ENCODE measurements at places on chromosomes 11 and 22.
A peak's percentile ranks its signal among the peaks of the same experiment; 100 is the strongest.

DNA sequence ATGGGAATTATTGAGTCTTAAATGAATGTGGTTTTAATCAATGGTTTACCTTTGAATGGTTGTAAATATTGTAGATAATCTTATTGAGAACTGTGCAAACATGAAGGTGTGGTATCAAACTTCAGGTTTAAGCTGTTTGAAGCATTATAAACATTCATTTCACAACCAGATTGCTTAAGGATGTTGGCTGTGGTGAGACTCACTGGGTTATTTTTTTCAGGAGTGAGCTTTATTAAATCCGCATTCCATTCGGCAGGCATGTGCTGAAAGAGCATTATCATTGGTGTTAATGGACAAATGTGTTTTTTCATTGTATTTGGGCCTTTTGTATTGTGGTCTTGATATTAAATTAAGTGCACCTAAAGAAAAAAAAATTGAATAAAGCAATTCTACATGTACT is 9.7 kb downstream of the MMP3 start:
- no peak for DNase-seq

GRCh38 chr22:39938509-39939111 is 21.6 kb upstream of the TMA7B start:
- no peak for DNase-seq

GRCh38 chr11:82883853-82884252 is 16.4 kb downstream of the PRCP start:
- no peak for DNase-seq

GRCh38 chr11:126920833-126921232 is 79.7 kb downstream of the KIRREL3 start:
- DNase-seq = no peak

DNA sequence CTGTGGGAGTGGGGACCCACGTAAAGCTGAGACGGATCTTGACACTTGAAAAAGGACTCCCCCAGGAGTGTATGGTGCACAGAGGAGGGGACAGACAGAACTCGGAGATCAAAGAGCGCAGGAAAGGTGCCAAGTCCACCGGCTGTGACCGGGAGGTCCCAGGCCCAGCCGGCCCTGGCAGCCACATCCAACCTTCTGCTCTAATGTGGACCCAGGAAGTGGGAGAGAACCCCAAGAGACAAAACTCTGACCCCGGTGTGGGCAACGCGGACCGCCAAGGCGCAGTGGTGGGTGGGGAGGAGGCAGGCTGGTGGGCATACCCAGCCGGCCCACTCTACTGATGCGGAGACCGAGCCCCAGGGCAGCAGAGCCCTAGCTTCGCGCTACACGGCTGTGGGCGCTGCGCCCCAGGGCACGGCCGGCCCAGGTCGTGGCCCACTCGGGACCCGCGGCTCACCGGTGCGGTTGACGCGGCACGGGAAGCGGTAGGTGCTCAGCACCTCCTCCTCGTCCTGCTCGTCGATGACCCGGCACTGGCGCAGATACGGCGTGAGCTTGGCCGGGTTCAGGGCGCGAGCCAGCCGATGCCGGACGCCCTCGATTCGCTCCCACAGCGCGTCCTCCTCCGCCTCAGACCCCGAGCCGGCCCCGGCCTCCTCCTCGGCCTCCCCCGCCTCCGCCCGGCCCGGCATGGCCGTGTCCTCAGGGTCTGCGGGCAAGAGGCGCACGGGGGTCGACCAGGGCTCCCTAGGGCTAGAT is 527 bp downstream of the CARD10 start:
- DNase-seq = no peak

GRCh38 chr11:38131535-38131934 is 1533.5 kb upstream of the RAG2 start:
- no peak for DNase-seq

- DNase-seq = no peak
These were observed 31.0 kb downstream of the SIK2 start for GRCh38 chr11:111633248-111633647.

- peak; percentile 30 for DNase-seq
These were observed 929 bp downstream of the PRDM10 start for GRCh38 chr11:130001461-130002351.

- no peak for DNase-seq
These were observed 5.1 kb upstream of the SMARCB1 start for GRCh38 chr22:23781511-23782183.

DNA sequence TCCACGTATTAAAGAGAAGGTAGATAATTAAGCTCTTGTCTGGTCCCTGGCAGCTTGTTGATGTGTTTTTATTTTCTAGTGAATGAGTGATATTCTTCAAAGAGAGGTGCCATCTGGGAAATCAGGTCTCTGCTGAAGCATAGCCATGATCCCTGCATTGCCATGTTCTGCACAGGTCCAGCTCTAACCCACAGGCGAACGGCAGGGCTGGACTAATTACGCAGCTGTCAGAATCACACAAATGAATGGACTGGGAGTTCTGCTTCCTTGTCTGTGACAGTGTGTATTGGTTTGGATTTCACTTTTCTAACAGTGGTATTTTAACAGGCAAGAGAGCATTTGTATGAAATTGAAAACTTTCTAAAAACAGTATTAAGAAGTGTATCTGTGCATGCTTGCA is 235.6 kb downstream of the FAT3 start:
- DNase-seq = no peak

- DNase-seq = peak; percentile 33
These were observed 12.0 kb upstream of the PHLDA2 start for GRCh38 chr11:2940921-2941821.

DNA sequence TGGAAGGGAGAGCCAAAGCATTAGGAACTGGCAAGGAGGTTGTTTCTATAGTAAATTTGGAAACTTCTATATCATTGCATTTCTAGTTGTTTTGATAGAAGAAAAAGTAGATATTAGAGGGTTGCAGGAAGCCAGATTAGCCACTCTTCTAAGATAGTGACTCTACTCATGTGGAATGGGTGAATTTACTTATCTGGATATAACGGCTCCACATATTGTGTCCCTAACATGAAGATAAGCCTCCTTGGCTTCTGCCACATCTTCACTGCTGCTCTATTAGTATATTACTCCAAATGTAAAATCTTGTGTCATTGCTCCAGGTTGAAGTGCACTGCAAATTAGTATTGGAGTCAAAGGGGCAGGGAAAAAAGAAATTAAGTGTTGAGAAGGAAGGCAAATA is 283.3 kb downstream of the CASP12 start:
- DNase-seq = no peak

DNA sequence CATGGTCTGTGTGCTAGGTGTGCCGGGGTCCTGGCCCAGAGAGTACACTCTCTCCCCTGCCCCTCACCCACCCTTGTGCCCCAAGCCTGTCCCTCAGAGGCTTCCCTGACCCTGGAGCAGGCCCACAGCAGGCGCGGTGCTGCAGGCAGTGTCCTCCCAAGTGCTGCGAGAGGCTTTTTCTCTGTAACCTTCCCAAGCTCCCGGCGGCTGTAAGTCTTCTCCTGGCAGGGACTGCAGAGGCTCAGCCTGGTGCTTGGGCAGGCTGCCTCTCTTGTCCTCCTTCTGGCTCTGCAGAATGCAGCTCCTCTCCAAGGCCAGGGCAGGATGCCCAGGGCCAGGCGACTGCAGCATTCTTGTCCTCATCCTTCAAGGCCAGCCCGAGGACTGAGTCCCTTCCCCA is 15.9 kb downstream of the RFPL1 start:
- DNase-seq = no peak

DNA sequence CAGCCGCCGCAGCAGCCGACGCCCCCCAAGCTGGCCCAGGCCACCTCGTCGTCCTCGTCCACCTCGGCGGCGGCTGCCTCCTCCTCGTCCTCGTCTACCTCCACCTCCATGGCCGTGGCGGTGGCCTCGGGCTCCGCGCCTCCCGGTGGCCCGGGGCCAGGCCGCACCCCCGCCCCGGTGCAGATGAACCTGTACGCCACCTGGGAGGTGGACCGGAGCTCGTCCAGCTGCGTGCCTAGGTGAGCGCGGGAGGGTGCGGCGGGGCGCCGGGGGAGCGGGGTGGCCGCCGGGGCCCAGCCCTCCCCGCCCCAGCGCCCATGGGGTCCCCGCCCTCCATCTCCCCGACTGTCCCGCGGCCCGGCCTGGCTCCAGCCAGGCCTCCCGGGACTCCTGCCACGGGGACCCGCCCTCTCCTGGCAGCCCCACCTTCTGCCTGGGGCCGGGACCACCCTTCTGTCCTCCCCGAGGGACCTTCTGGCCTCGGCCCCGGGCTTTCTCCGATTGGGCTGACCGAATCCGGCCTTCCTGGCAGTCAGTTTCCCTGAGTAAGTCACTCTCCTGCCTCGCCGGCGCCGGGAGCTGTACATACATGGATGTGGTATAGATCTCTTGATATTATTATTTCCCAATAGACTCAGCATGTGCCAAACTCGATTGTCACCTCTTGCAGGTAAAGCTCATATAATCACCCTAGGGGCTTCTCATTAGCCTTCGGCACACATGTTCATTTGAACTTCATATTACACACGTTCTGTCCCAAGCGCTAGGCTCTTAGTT is 720 bp downstream of the PACS1 start:
- DNase-seq = no peak

- no peak for DNase-seq
These were observed at the start of gene GPR83 for GRCh38 chr11:94400839-94401772. Gene GPR83, minus strand, starts transcription at chr11:94401419. Its CDS starts 172 bp downstream, at chr11:94401247.

GRCh38 chr22:39947220-39948216 is 12.7 kb upstream of the TMA7B start:
- no peak for DNase-seq

DNA sequence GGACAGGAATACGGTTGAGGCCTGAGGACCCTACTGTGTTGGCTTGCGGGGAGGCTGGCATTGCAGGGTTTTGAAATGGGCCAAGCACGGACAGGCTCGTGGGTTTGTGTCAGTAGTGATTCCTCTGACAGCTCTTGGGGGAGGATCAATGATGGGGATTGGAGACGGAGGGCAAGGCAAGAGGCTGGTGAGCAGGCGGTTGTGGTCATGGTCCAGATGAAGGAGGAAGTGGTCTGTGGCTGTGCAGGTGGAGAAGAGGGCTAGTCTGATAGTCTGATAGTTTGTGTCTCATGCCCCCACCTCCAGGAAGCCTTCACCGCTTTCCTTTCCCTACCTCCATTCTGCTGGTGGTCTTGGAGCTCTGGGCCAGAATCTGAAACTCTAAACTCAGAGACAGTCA is 3.0 kb downstream of the MAFF start:
- DNase-seq = peak; percentile 49

DNA sequence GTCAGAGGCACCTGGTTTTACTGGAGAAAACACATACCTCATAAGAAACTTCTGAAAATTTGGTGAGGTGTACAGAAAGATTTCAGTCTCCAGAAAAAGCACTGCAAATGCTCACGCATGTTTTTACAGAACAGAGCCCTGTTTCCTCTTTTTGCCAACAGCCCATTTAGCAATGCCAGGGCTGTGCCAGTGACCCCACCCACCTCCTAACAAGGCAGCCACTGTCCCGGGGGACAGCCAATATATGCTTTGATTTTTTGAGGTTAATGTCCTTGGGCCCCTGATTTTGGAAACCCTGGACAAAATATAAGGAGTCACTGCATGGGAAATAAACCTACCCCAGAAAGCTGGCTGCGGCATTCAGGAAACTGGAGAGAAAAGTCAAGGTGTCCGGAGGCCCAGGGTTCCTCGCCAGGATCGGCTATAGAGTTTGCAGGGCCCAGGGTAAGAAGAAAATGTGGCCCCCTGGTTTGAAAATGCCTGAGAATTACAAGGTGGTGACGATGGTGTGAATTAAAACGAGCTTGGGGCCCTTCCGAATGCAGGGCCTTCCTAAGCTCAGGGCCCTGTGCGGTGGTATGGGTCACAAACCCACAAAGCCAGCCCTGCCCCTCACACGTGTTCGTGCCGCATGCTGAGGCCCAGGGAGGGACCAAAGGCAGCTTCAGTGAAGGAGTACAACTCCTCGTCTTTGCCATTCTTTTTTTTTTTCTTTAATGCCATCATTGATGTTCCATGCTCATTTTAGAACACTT is 71.1 kb upstream of the WNT7B start:
- no peak for DNase-seq

- no peak for DNase-seq
These were observed 307.2 kb downstream of the CADM1 start for GRCh38 chr11:115197031-115197430.

GRCh38 chr11:19187833-19188258 is 13.9 kb downstream of the CSRP3 start:
- no peak for DNase-seq

GRCh38 chr11:62648185-62648966 is 2.0 kb upstream of the GANAB start:
- no peak for DNase-seq

DNA sequence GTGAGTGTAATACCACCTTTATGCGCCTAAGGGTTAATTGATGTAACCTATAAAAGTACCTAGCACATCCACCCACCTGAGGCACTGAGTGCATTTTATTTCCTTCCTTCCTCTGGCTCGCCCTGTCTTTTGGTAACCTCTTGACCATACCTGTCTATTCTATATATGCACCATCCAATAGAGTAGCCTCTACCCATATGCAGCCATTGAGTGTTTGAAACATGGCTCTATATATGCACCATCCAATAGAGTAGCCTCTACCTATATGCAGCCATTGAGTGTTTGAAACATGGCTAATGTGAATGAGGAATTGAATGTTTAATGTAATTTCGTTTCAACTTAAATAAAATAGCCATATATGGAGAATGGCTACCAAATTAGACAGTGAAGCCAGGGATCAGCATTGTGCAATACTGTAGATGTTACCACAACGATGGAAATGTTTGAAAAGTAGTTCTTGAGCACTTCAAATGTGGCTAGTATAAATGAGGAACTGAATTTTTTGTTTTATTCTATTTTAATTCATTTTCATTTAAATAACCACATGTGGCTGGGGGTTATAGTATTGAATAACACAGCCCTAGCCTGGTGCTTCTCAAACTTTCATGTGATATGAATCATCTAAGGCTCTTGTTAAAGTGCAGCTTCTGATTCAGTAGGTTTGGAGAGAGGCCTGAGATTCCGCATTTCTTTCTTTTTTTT is 33.8 kb downstream of the SLC35F2 start:
- DNase-seq = no peak

DNA sequence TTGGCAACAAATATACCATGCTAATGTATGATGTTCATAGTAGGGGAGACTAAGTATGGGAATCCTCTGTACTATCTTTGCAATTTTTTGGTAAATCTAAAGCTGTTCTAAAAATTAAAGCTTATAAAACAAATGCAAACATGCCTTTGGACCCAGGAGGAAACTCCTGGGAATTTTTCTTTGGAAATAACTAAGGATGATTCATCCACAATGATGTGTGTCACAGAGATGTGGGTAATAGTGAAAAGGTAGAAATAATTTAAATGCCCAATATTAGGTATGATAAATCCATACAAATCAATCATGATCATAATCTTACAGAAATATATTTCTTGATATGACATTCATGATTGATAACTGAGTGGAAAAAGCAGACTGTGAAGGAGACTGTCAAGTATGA is 135.8 kb downstream of the TRIM44 start:
- no peak for DNase-seq

DNA sequence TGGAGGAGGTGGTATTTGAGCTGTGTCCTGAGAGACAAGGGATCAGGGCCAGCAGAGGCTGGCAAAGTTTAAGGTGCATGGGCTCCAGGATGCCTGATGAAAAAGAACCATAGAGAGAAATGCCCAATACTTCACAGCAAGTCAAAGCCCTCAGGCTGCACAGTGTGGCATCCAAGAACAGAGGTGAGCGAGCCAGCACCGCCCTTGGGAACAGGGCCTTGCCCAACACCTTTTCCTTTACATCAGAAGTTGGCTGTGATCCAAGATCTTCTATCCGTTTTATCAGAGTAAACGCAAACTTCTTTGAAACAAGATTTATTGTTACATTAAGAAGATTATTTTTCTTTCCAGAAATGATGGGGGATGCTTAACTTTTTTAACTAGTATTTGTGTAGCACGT is 1.4 kb downstream of the B3GNT6 start:
- DNase-seq = no peak
